ENCODE measurements at places on chromosomes 6 and 20.
A peak's percentile ranks its signal among the peaks of the same experiment; 100 is the strongest.

DNA sequence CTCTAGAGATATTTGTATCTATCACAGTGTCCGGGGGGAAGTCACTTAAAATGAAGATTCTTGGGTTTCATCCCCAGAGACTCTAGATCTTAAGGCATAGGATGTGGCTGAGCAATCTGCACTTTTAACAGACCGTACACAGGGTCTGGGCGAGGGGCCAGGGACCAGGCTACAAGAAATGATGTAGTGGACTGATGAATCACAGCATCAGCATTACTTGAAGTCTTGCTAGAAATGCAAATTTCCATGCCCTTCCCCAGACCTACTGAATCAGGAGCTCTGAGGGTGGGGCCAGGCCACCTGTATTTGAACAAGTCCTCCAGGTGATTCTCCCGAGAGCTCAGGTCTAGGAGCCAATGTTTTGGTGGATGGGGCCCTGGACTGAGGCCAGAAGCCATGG lies 168.4 kb downstream of the DOK5 start:
- no peak for DNase-seq

GRCh38 chr6:167426651-167427050 lies 101.8 kb downstream of the TTLL2 start:
- DNase-seq, result peak; percentile 30

DNA sequence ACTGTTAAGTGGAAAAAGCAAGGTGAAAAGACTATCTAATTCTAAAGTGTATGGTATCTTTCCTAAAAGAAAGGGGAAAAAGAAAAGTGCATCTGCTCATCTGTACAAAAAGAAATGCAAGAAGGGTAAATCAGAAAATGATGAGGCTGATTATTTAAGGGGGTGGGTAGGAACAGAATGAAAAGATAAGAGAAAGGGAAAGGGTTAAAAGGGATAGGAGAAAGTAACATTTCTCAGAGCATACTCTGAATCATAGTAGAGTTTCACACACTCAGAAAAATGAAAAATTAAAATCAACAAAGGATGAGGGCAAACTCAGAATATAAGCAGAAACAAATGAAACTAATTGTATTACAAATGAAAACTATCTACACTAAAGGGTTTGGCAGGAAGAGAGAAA lies 79.1 kb downstream of the RNGTT start:
- DNase-seq, result no peak

- peak; percentile 31 for DNase-seq
Observed at GRCh38 chr20:40650707-40651106, 38.3 kb downstream of the MAFB start.

DNA sequence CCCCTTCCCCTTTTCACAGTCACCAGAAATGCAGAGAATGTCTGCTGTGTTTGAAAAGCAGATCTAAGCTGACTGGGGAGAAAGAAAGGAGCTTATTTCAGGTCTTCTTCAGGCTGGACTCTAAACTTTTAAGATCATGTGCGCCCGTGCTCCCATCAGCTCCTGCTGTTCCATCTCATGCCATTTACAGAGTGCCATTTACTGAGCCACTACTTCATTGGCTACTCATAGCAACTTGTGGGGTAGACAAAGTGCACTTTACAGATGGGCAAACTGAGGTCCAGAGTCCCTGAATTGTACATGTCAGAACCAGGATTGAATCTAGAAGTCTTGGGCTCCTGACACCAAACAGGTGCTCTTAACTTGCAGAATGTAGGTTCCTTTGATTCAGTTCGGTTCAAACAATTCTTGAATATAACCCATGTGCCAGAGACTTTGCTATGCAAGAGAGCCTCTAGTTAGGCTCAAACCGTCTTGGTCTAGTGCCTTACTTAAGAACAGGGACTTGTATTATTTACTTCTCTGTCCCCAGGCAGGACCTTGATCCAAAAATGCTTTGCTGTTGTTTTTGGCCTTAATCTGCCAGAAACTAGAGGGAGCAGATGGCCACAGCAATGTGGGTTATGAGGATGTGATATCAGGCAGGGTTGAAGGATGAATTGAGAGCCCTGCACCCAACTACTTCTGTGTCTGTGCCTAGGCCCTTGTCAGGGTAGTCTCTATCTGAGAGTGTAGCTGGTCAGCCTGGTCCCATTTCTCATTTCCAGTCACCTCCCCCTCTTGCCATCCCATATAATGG lies 56.4 kb downstream of the RALY start:
- no peak for DNase-seq

- peak; percentile 12 for DNase-seq
Observed at GRCh38 chr6:160015778-160016684, 47.1 kb downstream of the IGF2R start.

DNA sequence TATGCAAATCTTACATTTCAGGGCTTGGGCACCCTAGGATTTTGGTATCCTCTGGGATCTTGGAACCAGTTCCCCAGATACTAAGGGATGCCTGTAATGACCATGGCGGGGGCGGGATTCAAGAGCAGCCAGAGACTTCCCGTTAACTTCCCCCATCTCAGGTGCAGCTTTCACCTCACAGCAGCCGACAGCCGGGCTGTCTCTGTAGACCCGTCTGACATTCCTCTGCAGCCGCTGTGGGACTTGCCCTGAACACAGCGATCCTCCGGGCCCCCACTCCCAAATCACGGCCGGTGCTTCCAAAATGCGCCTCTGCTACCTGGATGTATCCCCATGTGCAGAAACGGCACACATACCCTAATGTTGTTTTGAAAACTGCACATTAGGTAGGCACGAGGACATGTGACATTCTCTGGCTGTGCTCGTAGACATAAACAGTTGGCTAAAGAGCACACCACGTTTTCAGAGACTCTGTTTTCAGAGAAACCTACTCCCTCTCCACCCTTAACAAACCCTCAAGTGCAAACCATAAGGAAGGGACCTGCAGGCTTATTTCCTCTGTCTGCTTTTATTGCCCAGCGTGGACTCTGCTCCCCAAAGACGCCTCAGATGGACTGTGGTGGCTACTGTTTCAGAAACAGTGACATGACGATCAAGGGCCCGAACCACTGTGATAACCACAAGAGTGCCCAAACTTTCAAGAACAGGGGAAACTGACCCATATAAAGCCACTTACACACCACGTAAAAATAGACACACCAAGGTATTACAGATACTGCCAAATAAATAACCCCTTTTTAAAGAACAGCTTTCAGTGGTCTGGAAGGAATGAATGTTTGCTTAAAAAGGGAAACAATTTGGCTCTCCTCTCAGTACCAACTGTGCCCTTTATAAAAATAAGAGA lies 72.9 kb upstream of the FOXC1 start:
- no peak for DNase-seq

DNA sequence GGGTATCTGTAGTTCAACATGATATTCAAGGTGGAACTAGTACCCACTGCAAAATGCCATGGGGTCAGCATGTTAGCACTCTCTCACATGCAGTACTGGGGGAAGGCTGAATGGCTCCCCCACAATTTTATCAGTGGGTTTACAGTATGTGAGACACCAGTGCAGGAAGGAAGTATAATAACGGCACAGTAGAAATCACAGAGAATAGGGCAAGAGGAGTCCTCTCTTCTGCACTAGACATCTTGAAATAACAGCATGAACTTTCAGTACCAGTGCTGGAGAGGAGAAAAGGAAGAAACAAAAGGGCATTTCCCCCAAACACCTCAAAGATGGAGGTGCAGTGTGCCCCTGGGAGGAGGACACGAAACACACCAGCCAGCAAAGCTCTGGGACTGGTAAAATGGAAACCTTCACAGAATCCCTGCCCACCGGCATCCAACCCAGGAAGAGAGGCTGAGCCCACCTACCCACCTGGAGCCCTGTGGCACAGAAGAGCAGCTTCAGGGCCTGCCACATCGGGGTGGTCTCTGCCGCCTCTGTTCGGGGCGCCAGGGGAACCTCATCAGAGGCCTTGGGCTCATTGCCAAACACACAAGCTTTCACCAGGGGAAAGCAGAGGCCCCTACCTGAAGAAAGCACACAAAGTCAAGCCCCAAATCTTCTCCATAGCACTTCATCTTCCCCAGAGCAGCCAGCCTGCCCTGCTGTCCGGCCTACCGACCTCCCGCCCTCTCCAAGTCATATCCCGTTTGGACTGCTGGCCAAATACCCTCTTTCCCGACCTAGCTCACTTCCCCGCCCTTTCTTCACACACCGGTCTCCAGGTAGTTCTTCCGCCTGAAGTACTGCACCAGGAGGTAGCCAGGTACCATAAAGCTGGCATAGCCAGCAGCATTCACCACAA lies 1.2 kb downstream of the SLC35B2 start:
- DNase-seq, result no peak

DNA sequence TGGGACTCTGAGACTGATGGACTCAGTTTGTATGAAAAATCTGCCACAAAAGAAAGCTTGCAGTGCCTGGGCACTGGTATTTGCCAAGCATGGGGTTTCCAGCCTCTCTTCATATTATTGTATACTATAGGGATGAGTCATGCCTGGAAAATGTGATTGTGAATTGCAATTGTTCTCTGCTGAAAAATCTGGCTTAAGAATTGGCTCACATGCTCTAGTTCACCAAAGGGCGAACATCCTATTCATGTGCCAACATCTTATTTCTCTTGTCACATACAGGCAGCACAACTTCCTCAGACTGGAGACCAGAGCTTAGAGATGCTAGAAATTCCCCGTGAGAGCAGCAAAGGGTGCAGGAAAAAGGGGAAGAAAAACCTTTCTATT lies 103.6 kb upstream of the KCNK16 start:
- no peak for DNase-seq

GRCh38 chr6:158150701-158151100 lies 17.4 kb downstream of the SERAC1 start:
- peak; percentile 39 for DNase-seq

GRCh38 chr20:31392836-31393235 lies 2.4 kb upstream of the DEFB119 start:
- no peak for DNase-seq

GRCh38 chr6:44666324-44666723 lies 278.8 kb downstream of the CDC5L start:
- DNase-seq, result no peak

GRCh38 chr6:96786336-96786735 lies 50.9 kb downstream of the GPR63 start:
- DNase-seq, result no peak

DNA sequence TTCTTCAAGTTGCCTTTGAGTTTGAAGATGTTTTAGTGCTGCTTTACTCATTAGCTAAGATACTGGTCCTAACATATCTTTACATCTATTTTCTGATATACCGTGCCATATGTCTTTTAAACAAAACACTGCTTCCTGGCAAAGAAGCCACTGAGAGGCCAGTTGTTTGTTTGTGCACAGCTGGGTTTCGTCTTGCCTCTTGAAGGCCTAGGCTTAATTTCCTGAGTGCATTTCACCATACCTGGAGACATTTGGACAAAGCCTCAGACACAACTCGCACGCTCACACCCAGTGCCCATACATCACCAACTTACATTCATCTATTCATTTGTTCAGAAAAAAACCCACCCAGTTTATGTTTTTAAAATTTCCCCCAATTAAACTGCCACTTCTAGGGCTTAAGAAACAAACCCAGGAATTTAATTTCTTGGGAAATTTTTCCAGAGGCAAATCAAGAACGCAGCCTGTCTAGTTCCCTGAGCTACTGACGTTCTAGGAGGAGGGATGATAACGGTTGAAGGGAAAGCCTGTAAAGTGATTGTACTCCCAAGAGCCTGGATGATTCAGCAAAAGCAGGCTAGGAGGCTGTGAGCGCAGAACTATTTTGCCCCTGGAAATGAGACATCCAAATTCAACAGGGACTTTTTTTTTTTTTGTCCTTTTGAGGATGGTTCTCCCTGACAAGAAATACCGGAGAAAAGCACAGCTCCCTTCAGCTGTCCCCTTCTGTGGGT lies 77.7 kb downstream of the OLIG3 start:
- no peak for DNase-seq

All from DMS153 (cell line).